ENCODE measurements at places on chromosomes 12 and 14. TPM values are rescaled to one million over a fixed set of nuclear protein-coding genes. Genes with fewer than 3 reads are reported as not detected.
A peak's percentile ranks its signal among the peaks of the same experiment; 100 is the strongest.

Gene HOXC5
- not detected for total RNA-seq

GRCh38 chr14:70789961-70790360 is 19.4 kb downstream of the MAP3K9 start:
- H3K27ac ChIP-seq: no peak overlapping the region
- no peaks in the 10 kb centered on the region for H3K4me1 ChIP-seq
- H3K4me3 ChIP-seq: no peak overlapping the region
- no peak for DNase-seq

DNA sequence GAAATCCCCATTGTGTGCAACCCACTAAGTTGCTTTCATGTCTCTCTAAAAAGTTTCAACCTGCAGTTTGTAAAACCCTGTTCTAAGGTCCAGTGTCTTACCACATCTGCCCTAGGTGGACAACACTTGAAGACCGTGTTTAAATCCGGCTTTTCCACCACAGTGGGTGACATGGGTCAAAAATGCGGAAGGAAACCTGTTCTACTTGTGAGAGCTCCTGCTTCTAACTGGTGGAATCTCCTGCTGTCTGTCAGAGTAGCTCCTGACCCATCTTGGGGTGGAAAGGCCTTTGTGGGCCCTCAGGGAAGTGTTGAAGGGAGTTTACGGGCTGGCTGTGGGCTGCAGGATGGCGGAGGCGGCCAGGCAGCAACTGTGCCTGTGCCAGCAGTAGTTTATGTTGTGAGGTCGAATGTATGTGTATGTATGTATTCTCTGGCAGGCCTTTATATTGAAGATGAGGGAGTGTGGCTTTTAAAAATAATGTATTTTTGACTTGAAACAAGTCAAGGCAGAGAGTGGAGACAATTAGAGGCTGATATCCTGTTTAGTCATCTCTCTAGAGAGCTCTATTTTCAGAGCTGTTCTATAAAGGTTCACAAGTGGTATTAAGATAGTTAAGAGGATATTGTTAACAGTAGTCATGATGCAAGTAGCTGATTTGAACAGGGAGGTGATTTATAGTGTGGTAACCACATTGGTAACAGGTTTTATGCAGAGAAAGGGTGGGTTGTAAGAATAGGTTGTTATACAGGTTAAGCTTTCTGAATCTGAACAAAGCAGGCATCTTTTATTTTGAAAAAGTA is 67.0 kb downstream of the PRKCH start:
- H3K27me3 ChIP-seq: no peaks in the 10 kb centered on the region
- peaks cover 18% of the 10 kb centered on the region for H3K36me3 ChIP-seq
- H3K4me1 ChIP-seq: peaks cover 72% of the 10 kb centered on the region
- peak overlapping the region; percentile 25 for H3K4me3 ChIP-seq

DNA sequence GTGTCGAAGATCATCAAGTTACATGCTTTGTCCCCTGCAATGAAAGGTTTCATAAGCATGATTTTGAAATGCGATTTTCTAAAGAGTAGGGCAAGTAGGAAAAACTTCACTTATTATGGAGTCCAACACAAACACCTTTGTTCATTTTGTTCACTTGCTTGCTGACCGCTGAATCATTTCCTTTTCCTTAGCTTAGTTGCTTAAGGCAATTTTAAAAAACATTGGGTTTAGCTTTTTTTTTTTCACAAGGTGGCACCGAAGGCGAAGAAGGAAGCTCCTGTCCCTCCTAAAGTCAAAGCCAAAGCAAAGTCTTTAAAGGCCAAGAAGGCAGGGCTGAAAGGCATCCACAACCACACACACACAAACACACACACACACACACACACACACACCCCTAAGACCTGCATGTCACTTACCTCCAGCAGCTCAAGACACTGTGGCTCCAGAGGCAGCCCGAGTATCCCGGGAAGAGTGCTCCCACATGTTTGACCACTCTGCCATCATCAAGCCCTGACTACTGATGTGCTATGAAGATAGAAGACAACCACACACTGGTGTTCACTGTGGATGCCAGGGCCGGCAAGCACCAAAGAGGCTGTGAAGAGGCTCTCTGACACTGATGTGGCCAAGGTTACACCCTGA is 11.4 kb downstream of the MANSC1 start:
- H3K4me3 ChIP-seq: no peak overlapping the region
- H3K27ac ChIP-seq: no peak overlapping the region
- DNase-seq: no peak
- H3K4me1 ChIP-seq: peaks cover 12% of the 10 kb centered on the region
- no peaks in the 10 kb centered on the region for H3K36me3 ChIP-seq

GRCh38 chr14:104157016-104157928 is 18.9 kb downstream of the KIF26A start:
- no peak overlapping the region for H3K27ac ChIP-seq
- H3K36me3 ChIP-seq: no peaks in the 10 kb centered on the region
- peaks cover 8% of the 10 kb centered on the region for H3K4me1 ChIP-seq
- no peak for DNase-seq
- H3K4me3 ChIP-seq: no peak overlapping the region

DNA sequence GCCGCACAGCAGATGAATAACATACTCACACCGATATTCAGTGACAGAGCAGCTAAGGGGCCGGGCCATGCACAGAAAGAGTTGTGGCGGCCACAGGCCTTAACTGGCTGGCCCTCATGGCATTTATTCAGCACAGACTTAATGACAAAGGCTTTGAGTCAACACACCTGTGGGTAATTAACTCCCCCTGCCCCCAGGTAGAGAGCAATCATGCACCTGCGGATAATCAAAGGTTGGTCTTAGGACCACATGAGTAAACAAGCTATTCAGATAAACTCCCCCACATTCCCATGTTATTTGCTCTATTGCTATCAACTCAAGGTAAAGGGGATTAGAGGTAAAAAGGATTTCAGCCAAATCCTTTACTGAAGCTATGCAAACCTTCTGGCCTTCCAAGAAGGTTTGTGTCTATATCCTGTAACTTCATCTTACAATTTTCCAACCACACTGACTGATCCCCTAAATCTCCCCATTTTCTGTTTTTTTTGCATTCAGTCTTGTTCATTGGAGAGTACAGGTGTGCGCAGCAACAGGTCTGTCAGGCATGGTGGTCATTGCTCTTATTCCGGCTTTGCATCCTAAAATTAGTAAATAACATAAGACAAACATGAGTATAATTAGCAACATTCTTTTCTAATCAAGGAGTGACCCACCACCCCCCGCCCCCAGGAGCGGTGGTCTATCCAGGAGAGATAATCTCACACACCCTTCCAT is 16.9 kb upstream of the BLTP3B start:
- H3K4me1 ChIP-seq: peaks cover 12% of the 10 kb centered on the region
- no peak for DNase-seq
- H3K4me3 ChIP-seq: no peak overlapping the region
- no peaks in the 10 kb centered on the region for H3K36me3 ChIP-seq
- H3K27ac ChIP-seq: no peak overlapping the region

GRCh38 chr12:3116106-3116844 is 39.1 kb downstream of the TSPAN9 start:
- peaks cover 7% of the 10 kb centered on the region for H3K4me1 ChIP-seq
- H3K36me3 ChIP-seq: no peaks in the 10 kb centered on the region
- no peak for DNase-seq

- peaks cover 56% of the 10 kb centered on the region for H3K4me1 ChIP-seq
- H3K27me3 ChIP-seq: no peaks in the 10 kb centered on the region
- no peaks in the 10 kb centered on the region for H3K36me3 ChIP-seq
- no peak for DNase-seq
- no peak overlapping the region for H3K4me3 ChIP-seq
- H3K27ac ChIP-seq: no peak overlapping the region
Observed at GRCh38 chr14:75254381-75254822, 24.2 kb upstream of the FOS start.

Gene IL31
- not detected for total RNA-seq

Gene CD4
- total RNA-seq: 136 TPM

Gene ATG101
- total RNA-seq: 20.9 TPM

- H3K36me3 ChIP-seq: no peaks in the 10 kb centered on the region
- no peak for DNase-seq
- no peak overlapping the region for H3K27ac ChIP-seq
- no peak overlapping the region for H3K4me3 ChIP-seq
Observed at GRCh38 chr12:40921563-40922163, 229.4 kb downstream of the CNTN1 start.

Gene WNT1
- 2.7 TPM for total RNA-seq

Gene OR4E2
- total RNA-seq: not detected

GRCh38 chr12:19030180-19030579 is 99.4 kb upstream of the PLEKHA5 start:
- no peaks in the 10 kb centered on the region for H3K27me3 ChIP-seq
- no peaks in the 10 kb centered on the region for H3K36me3 ChIP-seq
- no peaks in the 10 kb centered on the region for H3K4me1 ChIP-seq
- DNase-seq: no peak

- H3K36me3 ChIP-seq: peaks cover 17% of the 10 kb centered on the region
- no peaks in the 10 kb centered on the region for H3K27me3 ChIP-seq
- no peaks in the 10 kb centered on the region for H3K4me1 ChIP-seq
- DNase-seq: no peak
Observed at GRCh38 chr12:10226086-10226485, 13.4 kb downstream of the GABARAPL1 start.

Gene SLC6A15
- not detected for total RNA-seq

DNA sequence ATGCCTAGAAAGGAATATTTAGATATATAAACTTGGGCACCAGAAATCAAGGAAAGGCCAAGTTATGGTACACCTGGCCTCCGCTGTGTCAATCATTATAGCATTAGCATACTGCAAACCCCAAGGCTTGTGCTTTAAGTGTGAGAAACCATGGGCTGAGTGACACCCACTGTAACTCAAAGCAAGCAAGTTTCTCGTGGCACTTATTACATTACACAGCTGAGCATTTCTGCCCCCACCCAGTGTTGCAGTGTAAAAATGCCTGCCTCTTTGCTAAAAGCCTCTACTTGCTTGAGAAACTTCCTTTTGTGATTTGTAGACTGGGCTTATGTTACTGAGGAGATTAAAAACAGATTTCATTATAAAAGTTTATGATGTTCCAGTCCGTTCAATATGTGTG is 122.0 kb downstream of the TGFB3 start:
- H3K4me1 ChIP-seq: no peaks in the 10 kb centered on the region
- H3K27ac ChIP-seq: no peak overlapping the region
- no peak overlapping the region for H3K4me3 ChIP-seq
- no peak for DNase-seq

- H3K27ac ChIP-seq: no peak overlapping the region
- no peaks in the 10 kb centered on the region for H3K4me1 ChIP-seq
- no peaks in the 10 kb centered on the region for H3K27me3 ChIP-seq
- DNase-seq: no peak
- no peak overlapping the region for H3K4me3 ChIP-seq
Observed at GRCh38 chr14:33563901-33564197, 387.0 kb downstream of the EGLN3 start.

Gene DDX11
- total RNA-seq: 61.9 TPM

DNA sequence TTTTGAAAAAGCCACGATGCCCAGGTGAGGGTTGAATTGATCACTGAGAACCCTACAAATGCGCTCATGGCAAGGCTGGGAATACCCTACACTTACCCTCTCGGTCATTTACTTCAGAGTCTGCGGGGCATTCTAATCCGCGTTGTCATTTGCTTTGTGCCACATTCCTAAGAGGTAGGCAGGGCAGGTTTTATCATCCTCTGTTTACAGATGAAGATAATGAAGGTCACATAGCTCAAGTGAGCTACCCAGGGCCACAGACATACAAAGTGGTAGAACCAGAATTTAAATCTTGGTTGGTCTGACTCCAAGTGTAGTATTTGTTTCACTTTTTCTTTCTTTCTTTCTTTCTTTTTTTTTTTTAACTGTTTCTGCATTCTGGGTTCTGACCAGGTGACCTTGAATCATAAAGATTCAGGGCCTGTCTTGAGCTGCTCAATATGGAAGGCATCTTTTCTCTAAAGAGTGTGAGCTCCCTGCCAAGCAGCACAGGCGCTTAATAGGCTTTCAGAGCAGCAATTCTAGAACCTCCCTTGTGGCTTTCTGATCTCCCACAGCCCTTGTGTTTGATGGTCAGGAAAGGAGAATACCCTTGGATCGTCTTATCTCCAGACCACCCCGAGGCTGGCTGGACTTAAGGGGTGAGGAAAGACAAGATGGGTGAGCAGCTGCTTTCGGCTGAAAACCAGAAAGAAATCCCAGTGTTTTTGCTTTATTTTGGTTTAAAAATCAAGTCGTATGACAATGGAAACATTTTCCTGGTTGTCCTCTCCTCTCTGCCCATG is 662 bp upstream of the BATF start:
- H3K4me3 ChIP-seq: peak overlapping the region; percentile 67
- H3K4me1 ChIP-seq: peaks cover 66% of the 10 kb centered on the region
- peaks cover 13% of the 10 kb centered on the region for H3K36me3 ChIP-seq
- H3K27ac ChIP-seq: peak overlapping the region; percentile 87
- no peaks in the 10 kb centered on the region for H3K27me3 ChIP-seq

Gene PLEKHG7
- not detected for total RNA-seq
